Psoas muscle (tissue), 8 donors: ENCODE measurements at places on chromosomes 12 and 14.

DNA sequence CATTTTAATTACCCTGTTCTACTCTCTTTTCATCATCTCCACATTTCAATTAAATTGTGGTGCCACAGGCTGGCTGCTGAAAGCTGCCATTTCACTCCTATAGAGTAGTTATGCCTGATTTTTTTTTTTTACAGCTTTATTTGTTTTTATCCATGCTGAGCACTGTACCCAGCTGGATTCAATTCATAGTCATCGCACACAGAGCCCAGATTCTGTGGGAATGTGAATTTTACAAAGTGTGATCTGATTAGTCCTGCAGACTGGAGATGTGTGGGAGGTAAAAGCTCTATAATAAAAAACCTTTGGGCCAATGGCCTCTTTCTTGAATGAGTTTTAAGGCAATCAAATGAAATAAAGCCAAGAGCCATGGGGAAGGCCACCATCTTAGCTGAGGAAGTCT, 190.2 kb downstream of the ANO4 start:
- DNase-seq: no peak

DNA sequence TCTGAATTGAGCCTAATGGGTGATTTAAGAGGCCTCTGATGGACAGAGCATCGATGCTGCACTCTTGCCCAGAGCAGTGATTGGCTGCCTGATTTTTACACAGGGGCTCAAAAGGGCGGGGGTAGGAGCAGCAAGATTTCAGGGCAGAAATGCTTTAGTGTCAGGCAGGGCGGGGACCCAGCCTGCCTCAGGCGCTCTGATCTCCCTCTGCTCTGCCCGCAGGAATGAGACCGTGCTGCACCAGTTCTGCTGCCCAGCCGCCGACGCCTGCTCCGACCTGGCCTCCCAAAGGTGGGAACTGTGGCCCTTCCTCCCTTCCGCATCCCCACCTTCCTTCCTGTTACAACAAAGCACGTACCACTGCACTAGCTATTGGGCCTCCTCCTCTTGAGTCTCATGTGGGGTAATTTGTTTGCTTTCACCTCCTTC, 32.4 kb downstream of the IQSEC3 start:
- DNase-seq: no peak

DNA sequence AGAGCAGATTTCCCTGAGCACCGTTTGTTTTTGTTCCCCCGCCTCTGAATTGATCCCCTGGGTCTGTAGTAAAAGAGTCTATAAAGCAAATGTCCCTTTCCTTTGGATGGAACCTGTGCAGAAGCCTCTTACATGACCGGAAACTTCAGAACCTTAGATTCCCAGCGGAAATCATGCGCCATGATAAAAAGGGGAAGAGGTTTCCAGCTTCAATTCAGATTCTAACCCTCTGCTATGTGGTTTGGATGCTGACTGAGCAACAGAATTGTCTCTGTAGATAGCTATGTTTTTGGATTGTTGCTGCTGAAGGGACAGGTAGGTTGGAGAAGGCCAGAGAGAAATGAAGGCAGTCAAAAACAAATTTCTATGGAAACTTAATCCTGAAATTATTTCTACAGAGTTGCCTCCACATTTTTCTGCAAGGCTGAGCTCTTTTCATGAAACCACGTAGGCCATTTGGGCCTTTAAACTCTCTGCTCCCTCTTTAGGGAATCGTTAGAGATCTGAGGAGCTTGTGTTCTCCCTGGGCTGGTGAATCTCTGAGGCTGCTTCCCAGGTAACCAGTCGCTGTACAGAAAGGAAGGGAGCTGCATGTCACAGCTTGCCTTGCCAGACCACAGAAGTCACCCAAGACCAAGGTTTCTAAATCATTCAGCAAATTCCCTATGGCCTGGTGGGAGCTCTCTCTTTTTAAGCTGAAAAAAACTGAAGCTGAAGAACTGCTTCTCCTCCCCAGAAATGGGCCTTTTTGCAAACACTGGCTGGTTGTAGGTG, 28.7 kb upstream of the OR10P1 start:
- DNase-seq: no peak

DNA sequence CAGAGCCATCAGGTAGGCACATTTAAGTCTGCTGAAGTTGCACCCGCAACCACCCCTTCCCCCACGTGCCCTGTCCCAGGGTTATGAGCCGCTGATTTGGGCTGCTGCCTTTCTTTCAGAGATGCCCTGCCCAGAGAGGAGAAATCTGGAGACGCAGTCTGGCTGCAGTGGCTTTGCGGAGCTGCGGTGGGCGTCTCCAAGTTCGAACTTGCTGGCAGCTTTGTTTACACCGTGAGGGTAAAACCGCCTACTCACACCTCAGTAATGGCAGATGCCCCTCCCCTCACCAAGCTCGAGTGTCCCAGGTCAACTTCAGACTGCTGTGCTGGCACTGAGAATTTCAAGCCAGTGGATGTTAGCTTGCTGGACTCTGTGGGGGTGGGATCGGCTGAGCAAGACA, 14.7 kb downstream of the PTCSC3 start:
- no peak for DNase-seq

- DNase-seq: no peak
Measured at GRCh38 chr14:36524874-36525745, 5.1 kb upstream of the NKX2-1 start.

GRCh38 chr12:67964456-67964855, 24.8 kb upstream of the IFNG-AS1 start:
- DNase-seq: no peak

- DNase-seq: peak; percentile 56
Measured at GRCh38 chr12:132143336-132144071, 615 bp downstream of the DDX51 start.
